H7 (cell line): ENCODE measurements at places on chromosomes 11 and 22. TPM values are rescaled to one million over a fixed set of nuclear protein-coding genes. Genes with fewer than 3 reads are reported as not detected.

Gene PRAME
- not detected in 2 replicates for total RNA-seq

GRCh38 chr11:113991170-113991569 is 16.3 kb downstream of the HTR3A start:
- peak; percentile 82 for DNase-seq

DNA sequence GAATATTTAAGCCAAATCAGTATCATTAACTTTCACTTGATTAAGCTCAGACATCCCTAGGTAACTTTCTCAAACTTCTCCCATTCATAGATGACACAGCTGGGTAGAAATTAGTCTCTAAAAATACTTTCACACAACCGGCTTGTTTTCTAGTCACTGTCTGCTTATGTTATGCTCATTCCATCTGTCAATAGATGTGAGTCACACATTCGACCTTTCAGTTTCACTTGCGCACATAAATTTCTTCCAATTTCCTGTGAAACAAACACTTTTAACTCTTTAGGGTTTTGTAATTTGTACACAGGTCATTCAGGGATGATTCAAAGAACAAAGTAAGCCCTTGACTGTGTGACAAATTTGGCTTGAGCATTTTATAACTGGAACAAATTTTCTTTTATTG is 723.0 kb downstream of the KCNA4 start:
- no peak for DNase-seq

DNA sequence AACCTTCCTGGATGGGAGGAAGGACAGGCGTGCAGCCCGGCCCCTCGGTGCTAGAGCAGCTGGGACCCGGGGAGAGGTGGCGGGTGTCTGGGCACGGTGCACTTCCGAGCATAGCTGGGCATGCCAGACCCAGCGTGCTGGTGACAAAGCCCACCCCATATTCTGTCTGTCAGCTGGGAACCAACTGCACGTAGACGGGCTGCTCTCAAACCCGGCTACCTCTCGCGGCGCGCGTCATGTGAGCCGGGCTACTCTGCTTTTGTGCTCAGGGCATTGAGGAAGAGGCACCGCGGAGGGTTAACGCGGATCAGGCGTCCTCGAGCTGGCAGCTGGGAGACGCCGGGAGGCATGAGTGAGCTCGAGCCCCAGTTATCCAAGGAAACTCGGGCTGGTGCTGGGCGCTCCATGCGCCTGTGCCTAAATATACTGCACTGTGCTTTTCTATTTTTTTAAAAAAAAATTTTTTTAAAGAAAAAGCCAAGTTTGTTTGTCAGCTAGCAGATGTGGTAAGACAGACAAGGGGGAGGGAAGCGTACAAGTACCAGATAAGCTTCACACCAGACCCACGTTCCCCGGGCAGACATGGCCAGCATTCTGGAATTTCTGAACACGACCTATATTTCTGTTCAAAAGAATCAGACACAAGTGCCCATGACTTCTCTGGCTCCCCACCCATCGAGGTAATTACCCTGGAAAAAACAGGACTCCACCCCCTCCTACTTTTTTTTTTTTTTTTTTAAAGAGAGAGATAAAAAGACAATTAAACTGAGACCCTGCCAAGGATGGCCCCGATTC is 425.6 kb downstream of the SHANK2 start:
- peak; percentile 93 for DNase-seq

- DNase-seq: no peak
Measured at GRCh38 chr11:18295316-18295715, 26.6 kb downstream of the HPS5 start.

Gene ATG13
- total RNA-seq: 60.0 and 63.5 TPM in 2 replicates

Gene CCDC157
- total RNA-seq: 4.7 and 6.1 TPM in 2 replicates

GRCh38 chr11:114172871-114173444 is 113.4 kb downstream of the ZBTB16 start:
- DNase-seq: no peak

Gene MS4A12
- total RNA-seq: not detected in 2 replicates

Gene GAB2
- total RNA-seq: 7.6 and 9.6 TPM in 2 replicates

GRCh38 chr11:113563766-113564526 is 88.7 kb upstream of the DRD2 start:
- DNase-seq: no peak

GRCh38 chr11:11349870-11350337 is 3.1 kb downstream of the CSNK2A3 start:
- DNase-seq: no peak

DNA sequence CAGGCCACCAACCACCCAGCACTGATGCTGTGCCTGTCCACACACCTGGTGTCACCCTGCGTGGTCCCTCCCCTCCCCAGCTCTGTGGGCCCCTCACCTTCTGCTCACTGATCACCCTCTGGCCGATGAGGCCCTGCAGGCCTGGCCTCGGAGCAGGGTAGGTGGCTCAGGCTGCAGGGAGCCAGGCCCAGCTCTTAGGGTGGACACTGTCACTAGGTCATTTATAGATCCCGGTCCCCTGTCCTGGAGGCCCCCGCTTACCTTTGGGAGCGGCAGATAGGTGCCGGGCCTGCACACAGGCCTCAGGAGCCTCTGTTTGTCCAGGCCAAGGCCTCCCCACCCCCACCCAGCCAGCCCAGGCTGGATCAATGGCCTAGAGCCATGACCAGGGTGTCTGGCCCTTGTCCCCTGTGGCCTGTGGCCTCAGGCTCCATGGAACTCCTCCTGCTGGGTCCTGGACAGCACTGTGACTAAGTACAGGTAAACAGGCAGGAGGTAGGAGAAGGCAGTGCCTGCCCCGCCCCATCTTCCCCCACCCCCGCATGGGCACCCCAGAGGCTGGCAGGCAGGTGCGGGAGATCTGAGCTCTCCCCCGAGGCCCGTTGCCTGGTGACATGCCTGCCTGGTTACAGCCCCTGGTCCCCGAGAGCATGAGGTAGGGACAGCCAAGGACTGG is at the start of gene TMPRSS6:
Gene TMPRSS6, minus strand, starts transcription at position 472 of the 676 bp plus-strand sequence. CDS start 6,296 bp downstream, outside the sequence.
- DNase-seq: no peak

- DNase-seq: no peak
Measured at GRCh38 chr11:15107730-15108515, 6.8 kb upstream of the INSC start.

DNA sequence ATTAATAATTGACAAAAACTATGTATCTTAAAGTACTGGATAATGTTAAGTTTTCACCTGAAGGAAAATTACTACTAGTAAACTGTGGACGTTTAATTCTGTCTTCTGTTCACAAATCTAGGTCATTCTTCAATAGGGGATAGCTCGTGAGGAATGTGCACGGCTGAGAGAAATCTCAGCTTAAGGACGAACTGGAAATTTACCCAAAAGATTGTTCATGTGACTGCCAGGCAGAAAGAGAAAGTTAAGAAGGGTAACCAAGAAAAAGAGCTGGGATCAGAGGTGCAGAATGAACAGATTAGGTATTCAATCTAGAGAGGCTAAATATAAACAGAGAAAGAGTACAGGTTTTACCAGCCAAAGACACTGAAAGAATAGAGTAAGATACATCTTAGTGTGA is 245.3 kb downstream of the CASP12 start:
- DNase-seq: no peak

GRCh38 chr11:71065841-71066240 is 186.5 kb downstream of the SHANK2 start:
- DNase-seq: no peak

Gene BIK
- 2.1 and 3.2 TPM in 2 replicates for total RNA-seq

DNA sequence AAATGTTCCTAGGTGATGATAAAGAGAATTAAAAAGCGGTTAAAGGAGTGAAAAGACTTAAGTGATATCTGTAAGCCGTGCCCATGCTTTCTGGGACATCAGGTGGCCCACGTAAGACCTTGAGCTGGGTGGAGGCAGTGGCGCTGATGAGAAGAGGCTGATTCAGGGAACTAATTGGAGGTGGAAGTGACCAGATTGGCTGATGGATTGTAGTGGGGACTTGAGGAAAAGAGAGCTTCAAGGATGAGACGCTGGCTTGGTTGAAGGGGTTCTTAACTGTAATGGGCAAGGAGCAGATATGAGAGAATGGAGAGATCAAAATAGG is 69.1 kb upstream of the EP300 start:
- DNase-seq: no peak

DNA sequence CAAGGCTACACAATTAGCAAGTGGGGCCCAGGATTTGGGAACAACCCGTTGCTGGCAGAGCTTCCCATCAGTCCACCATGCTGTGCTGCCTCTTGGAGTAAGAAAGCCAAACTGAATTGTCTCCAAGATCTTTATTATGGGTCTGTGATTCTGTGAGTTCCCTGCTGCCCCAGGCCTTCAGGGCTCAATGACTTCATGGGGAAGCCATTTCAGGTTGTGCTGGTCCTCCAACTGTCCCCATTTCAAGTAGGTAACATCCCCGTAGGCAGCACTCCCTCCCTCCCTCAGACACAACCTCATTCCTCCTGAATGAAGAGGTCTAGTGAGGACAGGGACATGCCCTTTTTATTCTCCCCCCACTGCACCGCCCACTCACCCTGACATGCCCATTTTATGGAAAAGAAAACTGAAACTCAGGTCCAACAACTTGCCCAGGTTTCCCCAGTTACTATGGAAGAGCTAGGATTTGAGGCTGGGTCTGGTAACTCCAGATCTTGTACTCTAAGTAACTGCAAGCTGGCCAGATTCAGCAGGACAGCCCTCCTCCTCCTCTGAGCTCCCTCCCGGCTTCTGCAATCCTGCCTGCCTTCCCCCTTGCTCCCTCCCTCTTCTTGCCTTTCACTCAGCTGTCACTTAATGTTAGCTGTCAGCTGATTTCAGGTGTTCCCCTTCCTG is 8.2 kb upstream of the YWHAH start:
- DNase-seq: no peak

DNA sequence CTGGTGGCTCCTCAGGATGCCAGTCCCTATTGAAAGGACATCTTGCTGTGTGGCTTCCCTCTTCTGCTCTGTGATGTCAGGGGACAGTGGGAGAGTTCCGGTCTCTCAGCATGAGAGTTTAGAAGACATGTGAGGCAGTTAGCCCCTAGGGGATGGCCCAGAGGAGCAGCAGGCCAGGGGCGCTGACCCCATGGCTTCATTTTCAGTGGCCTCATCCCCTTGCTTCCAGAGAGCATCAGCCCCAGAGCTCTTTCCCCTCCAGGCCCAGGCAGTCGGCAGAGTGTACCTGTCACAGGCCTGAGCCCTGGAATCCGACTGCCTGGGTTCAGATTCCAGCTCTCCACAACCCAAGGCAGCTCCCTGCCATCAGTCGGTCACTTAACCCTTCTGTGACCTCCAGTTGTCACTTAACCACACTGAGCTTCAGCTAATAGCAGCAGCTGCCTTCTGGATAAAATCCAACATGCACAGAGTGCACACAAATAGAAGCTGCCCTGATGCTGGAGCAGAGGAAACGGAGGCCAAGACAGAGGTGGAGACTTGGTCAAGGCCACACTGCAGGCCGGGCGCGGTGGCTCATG is 14.1 kb upstream of the LRRC10B start:
- DNase-seq: no peak

- DNase-seq: no peak
Measured at GRCh38 chr11:91959411-91959810, 265.2 kb upstream of the FAT3 start.

GRCh38 chr22:38766076-38766777 is 10.4 kb upstream of the SUN2 start:
- DNase-seq: peak; percentile 96

DNA sequence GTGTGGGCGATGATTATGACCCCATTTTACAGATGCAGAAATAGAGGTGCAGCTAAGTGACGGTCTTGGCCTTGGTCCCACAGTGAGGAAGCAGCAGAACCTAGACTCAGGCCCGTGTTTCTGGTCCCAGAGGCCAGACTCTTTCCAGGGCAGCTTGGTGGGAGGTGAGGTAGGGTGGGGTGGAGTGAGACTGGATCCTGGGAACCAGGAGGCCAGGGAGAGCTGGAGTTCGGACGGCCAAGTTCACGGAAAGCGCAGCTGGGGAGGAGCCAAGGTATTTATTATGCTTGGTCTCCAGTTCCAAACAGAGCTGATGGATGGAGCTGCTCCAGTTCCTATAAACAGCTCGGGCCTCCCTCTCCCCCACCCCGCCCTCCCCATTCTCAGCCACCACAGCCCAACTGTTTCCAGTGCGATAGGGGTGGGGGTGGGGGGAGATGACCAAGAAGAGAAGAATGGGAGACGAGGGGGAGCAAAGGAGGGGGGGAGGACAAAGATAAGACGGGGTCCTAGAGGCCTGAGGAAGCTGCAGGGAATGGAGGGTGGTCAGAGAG is 16.2 kb downstream of the LRRC32 start:
- no peak for DNase-seq

GRCh38 chr22:29202212-29203192 is 3.2 kb upstream of the EMID1 start:
- peak; percentile 92 for DNase-seq

Gene PAFAH1B2
- total RNA-seq: 138 and 159 TPM in 2 replicates

GRCh38 chr11:122023614-122024250 is 92.3 kb downstream of the BLID start:
- no peak for DNase-seq

Gene FAM180B
- total RNA-seq: not detected in 2 replicates

DNA sequence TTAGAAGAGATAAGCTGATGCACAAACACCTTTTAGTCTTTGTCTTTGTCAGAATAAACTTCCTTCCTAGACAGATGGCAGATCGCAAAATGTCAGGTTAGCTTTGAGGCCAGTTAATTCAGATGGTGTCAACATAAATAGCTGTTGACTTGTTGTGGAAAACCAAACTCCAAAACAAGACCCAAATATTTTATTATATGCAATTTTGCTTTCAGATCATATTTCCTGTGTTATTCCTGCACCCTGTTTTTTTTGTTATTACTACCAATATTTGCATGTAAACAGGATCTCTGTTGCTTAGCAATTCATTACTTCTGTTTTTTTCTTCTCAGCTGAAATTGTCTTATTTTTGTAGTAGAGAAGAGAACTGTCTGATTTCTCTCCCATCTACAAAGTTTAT is 316.0 kb downstream of the ETS1 start:
- DNase-seq: no peak

DNA sequence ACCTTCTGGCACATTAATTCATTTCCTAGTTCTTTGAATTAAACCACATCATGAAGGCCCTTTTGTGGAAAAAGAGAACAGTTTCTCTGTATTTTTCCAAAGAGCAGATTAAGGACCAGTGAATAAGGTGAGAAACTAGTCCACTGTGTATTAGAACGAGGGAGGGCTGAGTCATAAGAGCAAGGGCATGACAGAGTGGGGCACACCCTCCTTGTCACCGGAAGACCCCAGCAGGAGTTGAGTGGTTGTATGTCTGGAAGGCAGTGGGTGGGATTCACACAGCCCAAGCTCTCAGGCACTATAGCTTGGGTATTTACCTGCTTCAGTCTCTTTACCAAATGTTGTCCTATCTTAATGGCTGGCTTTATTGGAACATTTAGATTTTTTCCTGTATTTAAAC is 86.8 kb downstream of the BMAL1 start:
- DNase-seq: no peak

GRCh38 chr11:33761471-33761870 is 12.8 kb downstream of the FBXO3 start:
- no peak for DNase-seq
